ENCODE measurements at places on chromosomes 2 and 18. TPM values are rescaled to one million over a fixed set of nuclear protein-coding genes. Genes with fewer than 3 reads are reported as not detected.

- no peaks in the 10 kb centered on the region for H3K36me3 ChIP-seq
- no peak overlapping the region for H3K4me3 ChIP-seq
- H3K4me1 ChIP-seq, result no peaks in the 10 kb centered on the region
Observed at GRCh38 chr2:17166506-17166905, 351.7 kb downstream of the RAD51AP2 start.

DNA sequence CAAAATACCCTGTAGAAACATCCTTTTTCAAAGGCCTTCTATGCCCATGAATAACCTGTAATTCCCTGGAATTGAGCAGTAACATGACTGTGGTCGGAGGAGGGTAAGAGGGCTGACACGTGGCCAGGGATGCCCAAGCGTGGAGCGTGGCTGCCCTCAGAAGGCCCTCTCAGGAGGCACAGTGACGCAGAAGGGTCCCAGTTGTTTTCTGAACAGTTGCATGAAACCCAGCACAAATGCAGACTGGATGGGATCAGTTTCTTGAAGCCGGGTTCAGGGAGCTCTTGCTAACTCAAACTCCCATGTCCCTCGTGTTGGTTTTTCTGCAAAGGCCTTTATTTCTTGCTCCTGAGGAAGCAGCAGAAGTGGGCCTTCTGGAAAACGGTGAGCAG, 237.0 kb downstream of the ALPK2 start:
- DNase-seq, result no peak
- no peak overlapping the region for H3K27ac ChIP-seq
- no peaks in the 10 kb centered on the region for H3K36me3 ChIP-seq
- H3K27me3 ChIP-seq, result no peaks in the 10 kb centered on the region
- no peak overlapping the region for H3K4me3 ChIP-seq
- H3K4me1 ChIP-seq, result no peaks in the 10 kb centered on the region

Gene SERPINB13
- not detected for total RNA-seq

DNA sequence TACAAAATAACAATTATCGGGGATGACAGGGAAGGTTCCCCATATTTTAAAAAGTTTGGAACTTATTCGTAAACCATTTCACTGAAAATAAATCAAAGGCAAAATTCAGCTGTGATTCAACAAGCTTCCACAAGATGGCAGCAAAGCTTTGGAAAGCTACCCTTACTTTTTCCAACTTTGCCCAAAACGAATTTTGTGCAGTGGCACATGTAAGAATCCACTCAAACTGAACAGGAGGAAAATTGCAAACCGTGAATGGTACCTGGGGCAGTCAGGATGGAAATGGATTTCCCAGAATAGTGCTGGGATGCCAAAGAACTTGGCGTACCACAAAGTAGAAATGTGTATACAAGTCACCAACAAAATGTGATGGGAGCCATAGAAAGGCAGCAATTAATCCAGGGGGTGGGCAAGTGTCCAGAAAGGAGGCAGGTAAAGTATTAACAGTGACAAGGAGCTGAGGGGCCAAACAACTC, 10.7 kb downstream of the RPL31 start:
- H3K36me3 ChIP-seq, result peaks cover 50% of the 10 kb centered on the region
- peak; percentile 34 for DNase-seq
- peaks cover 22% of the 10 kb centered on the region for H3K4me1 ChIP-seq
- no peak overlapping the region for H3K27ac ChIP-seq

DNA sequence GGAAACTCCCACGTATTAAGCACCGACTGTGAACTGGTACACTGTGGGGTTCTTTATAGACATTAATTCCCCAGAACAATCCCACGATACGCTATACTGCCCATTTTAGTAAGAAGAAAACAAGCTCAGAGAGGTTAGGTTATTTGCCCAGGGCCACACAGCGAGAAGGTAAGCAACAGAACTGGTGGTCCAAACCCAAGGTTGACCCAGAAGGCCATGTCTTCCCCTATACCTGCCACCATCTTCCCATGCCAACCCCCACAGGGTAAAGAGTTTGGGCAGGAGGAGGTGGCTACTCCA, 69.9 kb downstream of the MARCO start:
- H3K36me3 ChIP-seq, result no peaks in the 10 kb centered on the region
- no peaks in the 10 kb centered on the region for H3K4me1 ChIP-seq
- H3K27ac ChIP-seq, result no peak overlapping the region
- peaks cover 27% of the 10 kb centered on the region for H3K27me3 ChIP-seq

GRCh38 chr2:237456200-237456843, 30.7 kb upstream of the MLPH start:
- DNase-seq, result no peak
- H3K27ac ChIP-seq, result no peak overlapping the region
- no peaks in the 10 kb centered on the region for H3K36me3 ChIP-seq
- H3K4me1 ChIP-seq, result peaks cover 17% of the 10 kb centered on the region

DNA sequence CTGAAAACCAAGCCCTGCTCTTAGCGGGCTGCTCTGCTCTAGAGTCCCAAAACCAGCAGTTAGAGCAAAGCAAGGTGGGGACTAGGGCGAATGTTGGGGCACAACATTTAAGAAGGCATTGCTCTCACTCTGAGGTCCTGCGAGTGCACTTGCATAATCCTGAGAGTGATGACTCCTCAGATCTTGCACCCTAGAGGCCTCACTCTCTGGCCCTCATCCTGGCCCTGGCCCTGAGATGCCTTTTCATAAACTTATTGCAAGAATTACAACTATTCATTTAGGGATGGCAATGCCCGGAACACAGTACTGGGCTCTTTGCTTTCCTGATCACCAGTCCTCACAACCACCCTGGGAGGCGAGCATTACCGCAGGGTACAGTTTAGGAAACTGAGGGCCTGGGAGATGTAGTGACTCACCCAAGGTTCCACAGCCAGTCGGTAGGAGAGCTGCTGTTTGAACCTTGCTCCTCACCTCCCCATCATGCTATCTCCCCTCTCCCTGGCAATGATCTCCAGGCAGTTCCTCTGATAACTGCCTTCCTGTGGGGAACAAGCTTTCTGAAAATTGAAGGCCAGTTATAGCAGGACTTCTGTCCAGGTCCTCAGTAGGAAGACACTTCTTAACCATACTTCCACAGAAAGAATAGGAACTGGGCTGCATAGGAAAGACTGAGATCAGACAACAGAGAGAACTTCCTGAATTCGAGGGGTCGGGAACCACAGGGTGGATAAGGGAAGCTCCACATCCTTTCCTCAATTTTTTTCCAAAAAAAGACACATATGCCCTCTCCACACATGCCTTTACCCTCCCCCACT, 91.3 kb downstream of the TNS1 start:
- H3K4me3 ChIP-seq, result no peak overlapping the region
- H3K27ac ChIP-seq, result no peak overlapping the region
- DNase-seq, result no peak
- H3K27me3 ChIP-seq, result peaks cover 5% of the 10 kb centered on the region
- H3K4me1 ChIP-seq, result no peaks in the 10 kb centered on the region
- H3K36me3 ChIP-seq, result no peaks in the 10 kb centered on the region

DNA sequence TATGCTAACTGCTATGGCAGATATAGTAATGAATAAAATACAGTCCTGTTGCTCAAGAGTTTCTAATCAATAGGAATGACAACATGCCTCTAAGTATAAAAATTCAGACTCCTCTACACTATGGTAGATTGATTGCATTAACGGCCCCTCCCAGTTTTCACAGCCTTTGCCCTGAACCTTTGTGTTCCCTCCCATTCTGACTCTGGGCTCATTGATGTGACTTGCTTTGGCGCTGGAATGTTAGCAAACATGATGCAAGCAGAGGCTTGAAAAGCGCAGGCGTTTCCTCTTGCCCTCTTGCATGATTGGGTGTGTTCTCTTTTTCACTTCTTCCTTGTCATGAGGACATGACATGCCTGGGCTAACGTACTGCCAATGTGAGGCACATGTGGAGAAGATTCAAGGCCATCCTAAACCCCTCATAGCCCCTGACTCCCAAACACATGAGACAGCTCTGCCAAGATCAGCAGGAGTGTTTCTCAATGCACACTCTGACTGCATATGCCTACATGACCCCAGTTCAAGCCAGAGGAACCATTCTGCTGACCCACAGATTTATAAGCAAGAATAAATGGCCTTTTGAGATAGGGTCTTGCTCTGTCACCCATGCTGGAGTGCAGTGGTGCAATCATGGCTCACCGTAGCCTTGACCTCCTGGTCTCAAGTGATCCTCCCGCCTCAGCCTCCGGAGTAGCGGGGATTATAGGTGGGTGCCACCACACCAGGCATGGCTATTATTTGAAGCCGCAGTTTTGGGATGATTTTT, 49.7 kb upstream of the CD28 start:
- H3K27me3 ChIP-seq, result no peaks in the 10 kb centered on the region
- no peak for DNase-seq
- H3K36me3 ChIP-seq, result no peaks in the 10 kb centered on the region

DNA sequence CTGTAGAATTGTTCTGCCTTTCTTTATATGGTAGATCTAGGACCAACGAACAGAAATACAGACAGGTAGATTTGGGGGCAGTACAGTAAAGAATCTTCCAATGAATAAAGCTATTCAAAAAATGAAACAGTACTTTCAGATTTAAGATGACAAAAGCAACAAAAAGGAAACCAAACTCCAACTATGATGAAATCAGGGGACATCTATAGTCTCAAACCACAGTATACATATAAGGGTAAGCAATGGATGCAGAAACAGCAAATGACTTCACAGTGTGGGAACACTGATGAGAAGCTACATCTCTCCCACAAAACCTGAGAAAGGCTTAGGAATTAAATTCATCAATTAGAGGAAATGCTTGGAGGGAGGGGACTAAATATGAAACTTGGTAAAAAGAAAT, 202.5 kb downstream of the CTNNA2 start:
- H3K36me3 ChIP-seq, result no peaks in the 10 kb centered on the region
- no peaks in the 10 kb centered on the region for H3K4me1 ChIP-seq
- H3K4me3 ChIP-seq, result no peak overlapping the region
- DNase-seq, result no peak

Gene TFCP2L1
- 0.04 TPM for total RNA-seq

Gene TXNDC9
- 23.0 TPM for total RNA-seq

DNA sequence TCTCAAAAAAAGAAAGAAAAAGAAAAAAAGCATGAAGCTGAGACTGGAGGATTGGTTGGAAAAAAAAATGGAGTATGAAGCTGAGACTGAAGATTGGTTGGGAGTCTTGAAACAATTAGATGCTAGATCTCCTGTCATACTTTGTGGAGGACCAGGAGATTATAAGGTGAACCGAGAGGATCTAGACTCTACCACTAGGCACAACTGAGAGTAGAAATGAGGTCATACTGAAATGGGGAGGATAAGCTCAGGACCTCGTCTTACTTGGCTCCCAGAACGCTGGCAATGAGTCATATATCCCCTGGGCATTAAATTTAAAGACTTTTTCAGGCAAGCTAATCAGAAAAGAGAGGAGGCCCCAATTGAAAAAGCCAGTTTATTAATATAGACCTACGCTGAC, 3.3 kb upstream of the ORC2 start:
- no peak overlapping the region for H3K4me3 ChIP-seq
- DNase-seq, result no peak
- peak overlapping the region; percentile 55 for H3K27ac ChIP-seq

GRCh38 chr2:18423636-18424035, 136.8 kb downstream of the RDH14 start:
- H3K27ac ChIP-seq, result no peak overlapping the region
- H3K4me3 ChIP-seq, result no peak overlapping the region
- peaks cover 14% of the 10 kb centered on the region for H3K27me3 ChIP-seq
- H3K36me3 ChIP-seq, result no peaks in the 10 kb centered on the region
- DNase-seq, result no peak
- no peaks in the 10 kb centered on the region for H3K4me1 ChIP-seq

Gene KLF7
- total RNA-seq, result 10.0 TPM

- H3K4me3 ChIP-seq, result no peak overlapping the region
- peaks cover 10% of the 10 kb centered on the region for H3K27me3 ChIP-seq
- DNase-seq, result no peak
Observed at GRCh38 chr2:9179572-9180201, 26.9 kb upstream of the ASAP2 start.

GRCh38 chr2:68230241-68231060, 21.9 kb downstream of the PPP3R1 start:
- H3K27ac ChIP-seq, result no peak overlapping the region
- DNase-seq, result no peak
- H3K36me3 ChIP-seq, result peaks cover 10% of the 10 kb centered on the region
- no peaks in the 10 kb centered on the region for H3K27me3 ChIP-seq
- peaks cover 72% of the 10 kb centered on the region for H3K4me1 ChIP-seq

DNA sequence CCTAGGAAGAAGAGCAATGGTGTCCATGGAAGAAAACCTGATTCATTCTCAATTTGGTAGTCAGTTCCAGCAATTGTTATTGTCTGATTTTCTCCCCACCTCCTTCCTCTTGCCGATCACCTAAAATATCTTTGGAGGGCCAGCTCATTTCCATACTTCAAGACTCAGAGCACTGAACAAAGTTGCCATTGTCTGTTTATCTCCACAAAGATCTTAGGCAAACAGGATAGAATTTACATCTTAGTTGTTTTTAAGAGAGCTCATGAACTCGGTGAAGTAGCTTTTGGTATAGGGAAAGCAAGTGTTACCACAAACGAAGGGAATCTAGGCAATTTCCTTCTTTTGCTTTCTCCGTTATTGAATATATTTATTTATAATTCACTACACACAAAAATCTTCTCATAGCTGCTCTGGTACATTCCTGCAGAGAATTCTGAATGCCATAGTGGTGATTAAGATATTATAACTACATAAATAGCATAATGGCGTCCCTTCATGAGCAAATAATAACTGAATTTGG, 41.5 kb upstream of the CHST9 start:
- H3K4me3 ChIP-seq, result no peak overlapping the region
- no peaks in the 10 kb centered on the region for H3K4me1 ChIP-seq
- H3K27ac ChIP-seq, result no peak overlapping the region
- DNase-seq, result no peak

GRCh38 chr2:12177455-12178288, 431.2 kb downstream of the LPIN1 start:
- H3K27me3 ChIP-seq, result no peaks in the 10 kb centered on the region
- DNase-seq, result peak; percentile 53
- H3K36me3 ChIP-seq, result peaks cover 1% of the 10 kb centered on the region
- H3K27ac ChIP-seq, result peak overlapping the region; percentile 70
- no peak overlapping the region for H3K4me3 ChIP-seq

Gene PID1
- total RNA-seq, result not detected

DNA sequence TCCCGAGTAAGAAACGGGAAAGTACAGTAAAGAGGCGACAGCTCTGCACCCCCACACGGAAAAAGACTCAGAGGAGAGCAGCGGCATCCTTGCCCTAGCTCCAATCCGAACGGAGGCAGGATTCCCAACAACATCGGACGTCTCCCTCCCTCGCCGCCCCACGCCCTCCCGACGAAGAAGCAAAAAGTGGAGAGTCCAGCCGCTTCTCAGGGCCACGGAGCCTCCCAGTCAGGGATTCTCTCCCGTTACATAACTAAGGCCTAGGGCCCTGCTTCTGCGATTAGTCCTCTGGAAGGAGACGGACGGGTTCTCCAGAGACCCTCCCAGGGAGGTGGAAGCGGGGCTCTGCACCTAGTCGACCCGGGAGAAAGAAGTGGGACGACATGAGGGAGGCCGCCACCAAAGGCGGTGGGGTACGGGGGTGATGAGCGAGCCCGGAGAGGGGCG, 587 bp downstream of the SUMO1 start:
- H3K4me1 ChIP-seq, result peaks cover 30% of the 10 kb centered on the region
- no peaks in the 10 kb centered on the region for H3K36me3 ChIP-seq
- H3K27ac ChIP-seq, result peak overlapping the region; percentile 69
- peak overlapping the region; percentile 98 for H3K4me3 ChIP-seq

Gene SPDYA
- total RNA-seq, result 1.4 TPM

All from activated CD8-positive, alpha-beta T cell treated with anti-CD3 and anti-CD28 coated beads for 36 hours (primary cell).